ENCODE measurements at places on chromosomes 16 and 17. TPM values are rescaled to one million over a fixed set of nuclear protein-coding genes. Genes with fewer than 3 reads are reported as not detected.

KIF2B gene
- not detected for total RNA-seq

DNA sequence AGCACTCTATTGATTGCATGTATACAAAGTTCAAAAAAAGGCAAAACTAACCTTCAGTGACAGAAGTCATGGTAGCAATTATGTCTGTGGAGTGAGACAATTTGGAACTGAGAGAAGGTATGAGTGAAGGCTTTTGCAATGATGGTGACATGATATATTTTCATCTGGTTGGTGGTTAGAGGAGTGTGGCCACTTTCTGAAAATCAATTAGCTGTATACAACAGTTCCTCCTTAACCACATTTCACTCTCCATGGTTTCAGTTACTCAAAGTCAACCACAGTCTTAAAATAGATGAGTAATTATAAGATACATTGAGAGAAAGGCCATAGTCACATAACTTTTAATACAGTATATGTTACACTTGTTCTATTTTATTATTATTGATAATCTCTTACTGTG is 26.2 kb downstream of the ADAMTS18 start:
- DNase-seq, result no peak

- DNase-seq, result no peak
These were observed 298.0 kb downstream of the MAP2K4 start for GRCh38 chr17:12318571-12319266.

ALOX15 gene
- 0.53 TPM for total RNA-seq

MT1G gene
- 8,056 TPM for total RNA-seq

MNT gene
- total RNA-seq, result 7.0 TPM

HCRT gene
- total RNA-seq, result not detected

DNA sequence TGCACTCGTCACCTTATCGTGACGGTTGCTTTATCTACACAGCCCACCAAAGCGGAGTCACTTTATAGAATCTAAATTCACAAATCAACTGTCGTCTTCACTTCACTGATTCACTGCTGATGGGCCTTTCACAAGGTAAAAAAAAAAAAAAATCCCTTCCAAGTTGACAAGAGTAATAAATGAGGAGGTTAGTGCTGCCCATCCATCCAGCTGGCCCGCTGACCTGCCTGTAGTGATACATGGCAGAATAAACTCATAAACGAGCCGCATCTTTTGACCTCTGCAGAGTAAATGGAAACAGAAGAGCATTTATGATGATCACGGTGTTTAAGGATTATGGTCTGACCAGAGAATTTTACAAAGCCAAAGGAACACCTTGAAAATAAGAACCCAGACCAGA is 227.3 kb upstream of the IRX5 start:
- DNase-seq, result no peak

P2RX1 gene
- 0.78 TPM for total RNA-seq

CDK5R1 gene
- total RNA-seq, result 0.53 TPM

DNA sequence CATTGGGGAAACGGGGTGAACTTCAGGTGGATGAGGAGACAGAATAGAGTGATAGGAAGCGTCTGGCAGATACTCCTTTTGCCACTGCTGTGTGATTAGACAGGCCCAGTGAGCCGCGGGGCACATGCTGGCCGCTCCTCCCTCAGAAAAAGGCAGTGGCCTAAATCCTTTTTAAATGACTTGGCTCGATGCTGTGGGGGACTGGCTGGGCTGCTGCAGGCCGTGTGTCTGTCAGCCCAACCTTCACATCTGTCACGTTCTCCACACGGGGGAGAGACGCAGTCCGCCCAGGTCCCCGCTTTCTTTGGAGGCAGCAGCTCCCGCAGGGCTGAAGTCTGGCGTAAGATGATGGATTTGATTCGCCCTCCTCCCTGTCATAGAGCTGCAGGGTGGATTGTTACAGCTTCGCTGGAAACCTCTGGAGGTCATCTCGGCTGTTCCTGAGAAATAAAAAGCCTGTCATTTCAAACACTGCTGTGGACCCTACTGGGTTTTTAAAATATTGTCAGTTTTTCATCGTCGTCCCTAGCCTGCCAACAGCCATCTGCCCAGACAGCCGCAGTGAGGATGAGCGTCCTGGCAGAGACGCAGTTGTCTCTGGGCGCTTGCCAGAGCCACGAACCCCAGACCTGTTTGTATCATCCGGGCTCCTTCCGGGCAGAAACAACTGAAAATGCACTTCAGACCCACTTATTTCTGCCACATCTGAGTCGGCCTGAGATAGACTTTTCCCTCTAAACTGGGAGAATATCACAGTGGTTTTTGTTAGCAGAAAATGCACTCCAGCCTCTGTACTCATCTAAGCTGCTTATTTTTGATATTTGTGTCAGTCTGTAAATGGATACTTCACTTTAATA is 7.0 kb upstream of the TMEM235 start:
- DNase-seq, result no peak

TNK1 gene
- total RNA-seq, result 3.8 TPM

SP6 gene
- not detected for total RNA-seq

- no peak for DNase-seq
These were observed 4.3 kb downstream of the KLHL36 start for GRCh38 chr16:84652566-84652965.

GRCh38 chr17:70407506-70407905 is 238.2 kb downstream of the KCNJ2 start:
- no peak for DNase-seq

- DNase-seq, result no peak
These were observed 103.4 kb downstream of the ZNF778 start for GRCh38 chr16:89320782-89321501.

GRCh38 chr17:43669971-43670644 is 8.4 kb upstream of the MEOX1 start:
- DNase-seq, result no peak

ADAP2 gene
- total RNA-seq, result 5.4 TPM

RNF222 gene
- not detected for total RNA-seq

- no peak for DNase-seq
These were observed 31.0 kb upstream of the RCVRN start for GRCh38 chr17:9936095-9936494.

- DNase-seq, result no peak
These were observed 4.0 kb downstream of the PRKCA start for GRCh38 chr17:66306446-66306845.

KCTD19 gene
- total RNA-seq, result not detected

- DNase-seq, result no peak
These were observed 24.6 kb downstream of the MARF1 start for GRCh38 chr16:15618392-15618791.

DNA sequence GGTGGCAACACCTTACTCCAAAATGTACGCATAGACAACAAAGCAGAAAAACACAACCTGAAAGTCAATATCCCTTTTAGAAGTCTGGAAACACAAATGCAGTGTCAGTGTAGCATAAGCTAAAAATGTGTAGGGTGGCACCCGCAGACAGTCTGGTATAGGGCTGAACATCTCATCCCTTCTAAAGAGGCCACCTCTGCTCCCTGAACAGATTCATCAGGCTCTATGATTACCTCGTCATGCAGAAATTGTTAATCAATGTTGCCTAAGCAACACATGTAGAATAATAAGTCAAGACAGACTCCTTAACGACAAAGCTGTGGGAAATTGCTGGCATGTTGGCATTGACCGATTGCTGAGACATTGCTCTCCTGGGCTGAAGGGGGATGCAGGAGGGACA is 33.3 kb upstream of the ERCC4 start:
- DNase-seq, result no peak

TMC8 gene
- 7.2 TPM for total RNA-seq

TMUB2 gene
- 16.3 TPM for total RNA-seq

STX1B gene
- total RNA-seq, result 4.5 TPM

DNA sequence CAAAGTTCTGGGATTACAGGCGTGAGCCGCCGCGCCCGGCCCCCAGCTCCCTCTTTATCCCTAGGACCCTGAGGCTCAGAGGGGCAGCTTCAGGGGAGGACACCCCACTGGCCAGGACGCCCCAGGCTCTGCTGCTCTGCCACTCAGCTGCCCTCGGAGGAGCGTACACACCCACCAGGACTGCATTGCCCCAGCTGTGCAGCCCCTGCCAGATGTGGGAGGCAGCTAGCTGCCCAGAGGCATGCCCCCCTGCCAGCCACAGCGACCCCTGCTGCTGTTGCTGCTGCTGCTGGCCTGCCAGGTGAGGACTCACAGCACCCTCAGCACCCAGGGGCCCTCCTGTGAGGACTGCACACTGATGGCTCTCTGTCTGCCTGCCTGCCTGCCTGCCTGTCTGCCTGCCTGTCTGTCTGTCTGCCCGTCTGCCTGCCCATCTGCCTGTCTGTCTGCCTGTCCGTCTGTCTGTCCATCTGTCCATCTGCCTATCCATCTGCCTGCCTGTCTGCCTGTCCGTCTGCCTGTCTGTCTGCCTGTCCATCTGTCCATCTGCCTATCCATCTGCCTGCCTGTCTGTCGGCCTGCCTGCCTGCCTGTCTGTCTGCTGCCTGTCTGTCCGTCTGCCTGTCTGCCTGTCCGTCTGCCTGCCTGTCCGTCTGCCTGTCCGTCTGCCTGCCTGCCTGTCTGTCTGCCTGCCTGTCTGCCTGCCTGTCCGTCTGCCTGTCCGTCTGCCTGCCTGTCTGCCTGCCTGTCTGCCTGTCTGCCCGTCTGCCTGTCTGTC is 5.0 kb downstream of the GCGR start:
- no peak for DNase-seq

GRCh38 chr16:27164352-27164751 is 39.0 kb upstream of the KDM8 start:
- no peak for DNase-seq

LRRC37A gene
- 0.80 TPM for total RNA-seq

- no peak for DNase-seq
These were observed 24.9 kb downstream of the ITGB3 start for GRCh38 chr17:47278561-47278960.

DNA sequence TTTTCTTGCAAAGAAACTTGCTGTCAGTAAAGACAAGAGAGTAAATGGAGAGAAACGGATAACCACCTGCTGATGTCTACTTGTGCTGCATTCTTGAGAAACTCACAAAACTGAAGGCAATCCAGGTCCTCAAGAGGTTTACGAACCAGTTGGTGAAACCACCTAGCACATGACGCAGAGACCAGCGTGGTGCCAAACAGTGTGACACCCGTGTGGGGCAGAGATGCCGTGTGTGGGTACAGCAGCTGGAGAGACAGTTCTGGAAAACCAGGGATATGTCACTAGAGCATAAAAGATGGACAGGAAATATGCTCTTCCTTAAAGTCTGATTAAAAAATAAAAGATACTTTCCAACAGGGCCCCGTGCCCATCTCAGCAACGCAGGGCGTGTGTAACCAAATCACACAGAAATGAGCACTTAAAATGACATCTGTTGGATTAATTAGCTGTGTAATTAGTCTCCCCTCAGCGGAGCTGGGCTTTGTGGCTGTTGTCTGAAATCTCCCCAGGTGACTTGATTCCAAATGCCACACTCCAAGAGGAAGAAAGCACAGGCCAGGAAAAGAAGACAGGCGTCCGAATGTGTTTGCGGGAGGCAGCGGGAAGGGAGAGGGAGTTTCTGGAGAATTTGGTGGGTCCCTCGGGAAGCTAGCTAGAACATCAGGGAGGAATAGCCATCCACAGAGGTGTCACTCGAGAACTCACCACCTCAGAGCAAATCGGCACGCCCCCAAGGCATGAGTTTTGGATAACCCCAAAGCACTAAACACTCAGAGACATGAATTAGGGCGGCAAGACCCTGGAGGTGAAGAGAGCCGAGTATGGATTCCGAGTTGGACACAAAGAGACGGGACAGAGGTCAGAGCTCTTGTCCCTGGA is 109.8 kb downstream of the ZFHX3 start:
- DNase-seq, result no peak

DNA sequence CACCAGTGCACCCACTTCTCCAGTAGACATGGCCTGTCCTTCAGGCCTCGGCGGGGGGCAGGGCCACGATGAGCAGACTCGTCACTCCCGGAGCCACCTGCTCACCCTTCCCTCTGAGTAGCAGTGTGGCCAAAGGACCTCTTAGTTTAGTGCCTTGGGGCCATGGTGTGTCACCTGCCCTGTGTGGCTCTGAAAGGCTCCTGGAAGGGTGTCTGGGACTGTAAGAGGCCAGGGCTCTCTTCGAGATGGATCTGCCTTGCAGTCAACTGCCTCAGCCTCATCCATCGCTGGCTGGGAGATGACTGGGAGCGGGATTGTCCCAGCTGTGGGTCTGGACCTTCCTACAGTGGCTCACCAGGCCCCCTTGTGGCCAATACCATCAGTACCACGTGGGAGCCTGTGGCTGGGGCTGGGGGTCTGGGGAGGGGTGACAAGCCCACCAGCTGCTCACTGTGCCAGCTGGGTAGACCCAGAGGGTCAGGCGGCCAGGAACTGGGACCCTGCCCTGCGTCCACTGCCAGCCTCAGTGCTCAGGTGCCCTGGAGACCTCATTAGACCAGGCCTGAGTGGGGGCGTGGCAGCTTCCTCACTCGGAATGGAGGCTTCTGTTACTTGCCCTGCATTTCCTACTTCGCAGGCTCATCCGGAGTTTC is 133.4 kb downstream of the OR1D5 start:
- no peak for DNase-seq

CCDC78 gene
- total RNA-seq, result not detected

DNA sequence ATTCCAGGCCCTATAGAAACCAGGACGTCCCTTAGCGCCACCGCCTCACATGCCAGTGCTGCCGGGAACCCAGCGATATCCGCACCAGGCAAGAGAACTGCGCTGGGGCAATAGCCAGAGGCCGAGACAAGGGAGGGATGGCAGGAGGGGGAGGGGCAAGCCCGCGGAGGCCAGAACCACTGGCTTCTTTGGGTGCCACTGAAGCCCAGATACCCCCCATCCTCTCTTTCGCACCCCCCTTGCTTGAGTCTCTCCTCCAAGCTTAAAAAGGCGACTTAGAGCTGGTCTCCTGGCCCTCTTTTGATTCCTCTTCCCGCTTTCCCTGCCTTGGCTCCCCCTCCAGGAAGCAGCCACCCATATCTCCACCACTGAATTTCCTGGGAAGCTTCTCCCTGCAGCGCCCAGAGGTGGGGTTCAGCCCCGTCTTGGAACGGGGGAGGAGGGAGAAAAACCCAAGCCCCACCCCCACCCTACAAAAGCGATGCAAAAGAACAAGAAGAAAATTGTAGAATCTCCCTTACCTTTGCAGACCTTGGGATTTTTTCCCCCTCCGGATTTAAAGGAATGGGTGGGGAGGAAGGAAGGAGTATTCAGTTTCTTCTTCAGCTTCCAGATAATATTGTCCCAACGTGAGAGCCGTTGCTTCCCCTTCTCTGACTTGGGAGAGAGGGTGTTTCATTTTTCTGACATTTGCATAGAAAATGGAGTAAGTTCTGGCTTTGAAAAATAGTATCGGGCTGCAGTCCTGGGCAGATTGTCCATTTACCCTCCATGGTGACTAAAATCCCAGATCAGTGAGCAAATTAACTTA is 622 bp downstream of the HOXB6 start:
- no peak for DNase-seq

CHD9NB gene
- total RNA-seq, result not detected

DNA sequence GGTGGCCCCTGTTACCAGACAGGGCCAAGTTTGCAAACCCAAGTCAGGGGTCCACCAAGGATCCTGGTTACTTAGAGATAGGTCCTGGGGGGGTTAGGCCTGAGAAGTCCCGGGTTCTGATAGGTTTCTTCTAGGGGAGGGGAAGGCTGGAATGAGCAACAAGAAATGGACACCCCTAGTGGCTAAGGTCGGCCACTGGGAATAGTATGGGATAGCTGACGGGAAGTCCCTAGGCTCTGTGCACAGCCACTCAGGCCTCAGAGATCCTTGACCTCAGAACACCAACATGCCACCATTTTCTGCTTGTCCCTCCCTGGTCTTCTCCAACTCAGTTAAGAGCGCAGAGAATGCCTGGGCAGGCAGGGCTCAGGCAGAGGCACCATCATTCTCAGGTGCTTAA is 13.4 kb downstream of the TK2 start:
- DNase-seq, result no peak

GPR139 gene
- not detected for total RNA-seq

All from right lobe of liver (tissue), 6 donors.